Amniotic stem cell (primary cell): ENCODE measurements at places on chromosomes 6 and 20.

- DNase-seq = peak; percentile 19
These were observed 280.9 kb downstream of the QKI start for GRCh38 chr6:163695414-163695864.

DNA sequence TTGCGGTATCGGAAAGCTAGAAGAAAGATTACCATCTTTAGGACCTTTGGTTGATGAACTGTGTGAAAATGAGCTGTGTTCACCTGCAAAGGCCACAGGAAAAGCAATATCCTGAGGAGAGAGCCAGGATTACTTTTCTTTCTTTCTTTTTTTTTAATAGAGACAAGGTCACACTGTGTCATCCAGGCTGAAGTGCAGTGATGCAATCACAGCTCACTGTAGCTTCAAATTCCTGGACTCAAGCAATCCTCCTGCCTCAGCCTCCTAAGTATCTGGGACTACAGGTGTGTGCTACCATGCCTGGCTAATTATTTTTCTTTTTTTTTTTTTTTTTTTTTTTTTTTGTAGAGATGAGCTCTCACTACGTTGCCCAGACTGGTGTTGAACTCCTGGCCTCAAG lies 17.2 kb downstream of the FAM184A start:
- DNase-seq = no peak

GRCh38 chr6:122869437-122870024 lies 80.5 kb downstream of the SMPDL3A start:
- peak; percentile 6 for DNase-seq

DNA sequence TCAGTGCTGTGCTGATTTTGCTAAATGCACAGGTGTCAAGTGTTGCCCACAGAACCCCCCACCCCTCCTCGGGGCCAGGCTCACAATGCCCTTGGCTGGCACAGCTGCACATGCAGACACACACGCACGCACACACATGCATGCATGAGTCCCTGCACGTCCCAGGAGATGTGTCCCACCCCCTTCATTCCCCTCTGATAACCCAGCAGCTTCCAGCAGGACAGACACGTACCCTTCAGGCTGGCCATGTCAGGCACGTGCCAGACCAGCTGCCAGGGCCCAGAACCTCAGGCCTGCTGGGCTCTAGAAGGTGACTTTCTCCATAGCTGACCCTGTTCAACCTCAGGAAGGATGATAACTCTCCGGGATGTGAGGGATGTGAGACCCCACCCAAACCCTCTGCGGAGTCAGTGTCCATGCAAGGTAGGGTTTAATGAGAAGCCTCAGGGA lies 44.4 kb downstream of the MRPL14 start:
- DNase-seq = no peak

DNA sequence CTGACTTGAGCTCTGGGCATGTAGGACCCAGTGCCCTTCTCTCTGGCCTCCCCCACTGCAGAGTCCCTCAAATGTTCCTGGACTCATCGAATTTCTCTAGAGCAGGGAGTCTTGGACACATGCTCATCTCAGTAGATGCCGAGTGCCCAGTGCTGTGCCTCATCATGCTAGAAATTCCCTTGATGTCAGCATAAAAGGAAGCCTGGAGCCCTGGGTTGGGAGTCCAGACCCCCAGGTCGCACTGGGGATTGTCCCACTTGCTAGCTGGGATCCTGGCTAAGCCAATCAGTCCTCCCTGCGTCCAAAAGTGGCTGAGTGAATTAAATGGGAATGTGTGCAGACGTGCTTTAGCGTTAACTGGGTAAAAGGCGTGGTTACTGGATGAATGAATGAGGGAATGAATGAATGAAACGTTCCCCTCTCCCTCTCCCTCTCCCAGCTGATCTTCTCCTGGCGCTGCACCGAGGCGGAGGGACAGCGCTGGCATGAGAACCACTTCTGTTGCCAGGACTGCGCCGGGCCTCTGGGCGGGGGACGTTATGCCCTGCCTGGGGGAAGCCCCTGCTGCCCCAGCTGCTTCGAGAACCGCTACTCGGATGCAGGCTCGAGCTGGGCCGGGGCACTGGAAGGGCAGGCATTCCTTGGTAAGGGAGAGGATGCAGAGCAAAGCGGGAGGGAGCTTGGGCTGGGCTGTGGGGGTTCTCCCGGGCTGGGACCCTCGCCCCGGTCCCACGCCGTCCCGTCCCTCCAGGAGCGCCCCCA lies 1.6 kb upstream of the TOMM6 start:
- DNase-seq = no peak
